ENCODE measurements at places on chromosomes 4 and X. TPM values are rescaled to one million over a fixed set of nuclear protein-coding genes. Genes with fewer than 3 reads are reported as not detected.
A peak's percentile ranks its signal among the peaks of the same experiment; 100 is the strongest.

Gene NWD2
- total RNA-seq, result not detected

Gene PDCL2
- total RNA-seq, result not detected

DNA sequence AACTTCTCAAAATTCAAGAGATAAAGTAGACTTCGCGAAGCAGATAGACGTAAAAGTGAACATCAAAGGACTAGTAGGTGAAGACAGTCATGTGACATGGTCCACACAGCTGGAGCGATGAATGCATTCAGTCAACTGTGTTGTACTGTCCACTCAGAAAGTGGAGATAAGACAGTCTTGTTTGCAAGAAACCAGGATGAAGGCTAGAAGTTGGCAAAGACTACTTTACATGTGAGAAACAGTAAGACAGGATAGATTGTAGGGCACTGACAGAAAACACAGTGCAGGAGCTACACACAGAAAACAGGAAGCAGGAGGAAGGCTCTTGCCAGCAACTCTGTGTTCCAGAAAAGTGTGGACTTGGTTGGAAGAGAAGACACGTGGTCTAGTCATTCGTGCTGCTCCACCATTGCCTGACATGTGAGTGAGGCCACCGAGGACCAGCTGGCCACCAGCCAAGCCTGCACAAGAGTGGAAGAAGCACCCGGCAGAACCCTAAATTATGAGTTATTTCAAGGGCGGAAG lies 78.9 kb downstream of the FAT1 start:
- DNase-seq, result no peak
- H3K27me3 ChIP-seq, result no peaks in the 10 kb centered on the region
- H3K4me1 ChIP-seq, result no peaks in the 10 kb centered on the region
- no peaks in the 10 kb centered on the region for H3K36me3 ChIP-seq
- no peak overlapping the region for H3K4me3 ChIP-seq

- no peak overlapping the region for H3K27ac ChIP-seq
- peaks cover 5% of the 10 kb centered on the region for H3K27me3 ChIP-seq
- no peaks in the 10 kb centered on the region for H3K36me3 ChIP-seq
- no peak overlapping the region for H3K4me3 ChIP-seq
Measured at GRCh38 chr4:121913667-121914066, 38.2 kb downstream of the TRPC3 start.

- H3K4me1 ChIP-seq, result no peaks in the 10 kb centered on the region
- H3K27ac ChIP-seq, result no peak overlapping the region
- no peaks in the 10 kb centered on the region for H3K27me3 ChIP-seq
- DNase-seq, result no peak
Measured at GRCh38 chr4:150561143-150561737, 20.7 kb upstream of the MAB21L2 start.

DNA sequence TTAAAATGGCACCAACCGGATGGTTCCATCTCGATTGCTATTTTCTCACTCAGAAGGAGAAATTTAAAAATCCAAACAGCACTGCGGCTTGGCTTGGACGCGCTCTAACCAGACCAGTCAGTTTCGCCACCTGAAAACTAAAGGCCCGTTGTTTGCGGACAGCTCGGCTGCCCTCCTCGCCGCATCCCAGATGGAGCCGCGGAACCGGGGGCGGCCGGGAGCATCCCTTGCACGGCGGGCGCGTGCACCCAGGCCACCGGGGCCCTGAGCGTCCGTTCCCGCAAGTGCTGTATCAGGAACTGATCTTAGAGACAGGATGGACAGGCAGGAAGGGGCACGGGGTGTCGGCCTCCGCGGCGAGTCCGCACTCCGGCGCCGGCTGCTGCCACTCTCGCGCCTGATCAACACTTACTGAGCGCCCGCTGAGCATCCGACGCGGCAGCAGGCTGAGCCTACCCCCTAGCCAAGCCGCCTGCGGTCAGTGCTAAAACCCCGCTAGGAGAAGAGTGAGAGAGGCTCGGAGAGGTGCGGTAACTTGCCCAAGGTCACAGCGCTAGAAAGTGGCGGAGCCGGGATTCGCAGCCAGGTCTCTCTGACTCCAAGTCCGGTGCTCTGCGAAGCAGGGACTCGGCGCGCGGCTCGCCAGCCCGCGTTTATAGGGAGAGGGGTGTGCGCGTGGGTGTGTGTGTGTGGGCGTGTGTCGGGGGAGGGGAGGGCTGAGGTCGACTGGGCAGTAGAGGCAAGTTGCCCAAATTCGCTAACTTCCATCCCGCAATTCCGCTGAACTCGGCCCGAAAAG lies at the start of gene CITED1:
CITED1 (minus strand) TSS at position 629 of the 799 bp plus-strand sequence. CDS start 3,045 bp downstream, outside the sequence.
- no peaks in the 10 kb centered on the region for H3K36me3 ChIP-seq
- DNase-seq, result peak; percentile 59
- peaks cover 66% of the 10 kb centered on the region for H3K27me3 ChIP-seq
- peak within 1 kb of the TSS; percentile 86 for H3K4me3 ChIP-seq
